AG04449 (cell line): ENCODE measurements at places on chromosomes 2 and 18.

- DNase-seq = no peak
These were observed 698.9 kb downstream of the GALR1 start for GRCh38 chr18:77948567-77948966.

- no peak for DNase-seq
These were observed 63.3 kb downstream of the DTNA start for GRCh38 chr18:34773378-34773777.

GRCh38 chr18:10032331-10033015 lies 118.7 kb downstream of the VAPA start:
- no peak for DNase-seq

GRCh38 chr2:127986548-127987079 lies 41.2 kb downstream of the SAP130 start:
- DNase-seq = no peak

GRCh38 chr2:232229911-232230310 lies 148.6 kb upstream of the ALPP start:
- no peak for DNase-seq

- DNase-seq = no peak
These were observed 297.0 kb upstream of the GULP1 start for GRCh38 chr2:187994464-187995331.

GRCh38 chr2:26169681-26170414 lies 3.0 kb upstream of the GAREM2 start:
- no peak for DNase-seq

DNA sequence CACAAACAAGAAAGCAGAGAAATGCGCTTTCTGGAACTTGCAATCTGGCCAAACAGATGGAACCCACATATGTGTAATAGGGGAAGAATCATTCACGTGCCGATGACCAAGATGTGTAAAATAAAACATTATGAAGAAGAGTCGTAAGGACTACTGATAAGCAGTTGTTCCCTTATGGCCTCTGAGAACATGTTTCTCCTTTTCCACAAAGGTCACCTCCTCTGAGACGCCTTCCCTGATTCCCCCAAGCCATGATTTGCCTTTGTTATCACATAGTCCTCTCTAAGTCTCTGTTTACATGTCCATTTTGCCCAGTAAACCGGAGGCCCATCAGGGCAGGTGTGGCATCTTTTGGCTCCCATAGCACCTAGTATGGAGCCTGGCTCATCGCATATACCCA lies 8.0 kb downstream of the OTOF start:
- no peak for DNase-seq

GRCh38 chr18:22169011-22169888 lies at the start of gene GATA6:
TSS of gene GATA6 (plus strand) at chr18:22169589. CDS start at chr18:22171145, 1,556 bp downstream.
- DNase-seq = peak; percentile 45

- no peak for DNase-seq
These were observed 76.5 kb downstream of the ARL4C start for GRCh38 chr2:234420408-234420807.

GRCh38 chr2:152297715-152298114 lies 37.3 kb upstream of the FMNL2 start:
- no peak for DNase-seq

GRCh38 chr2:229688141-229688540 lies 26.2 kb downstream of the DNER start:
- DNase-seq = no peak

- no peak for DNase-seq
These were observed 77.6 kb upstream of the CRIM1 start for GRCh38 chr2:36277881-36278523.

- DNase-seq = no peak
These were observed 24.7 kb downstream of the STEAP3 start for GRCh38 chr2:119248311-119248710.

- DNase-seq = no peak
These were observed 24.2 kb upstream of the SCN1A start for GRCh38 chr2:166152064-166152463.

- no peak for DNase-seq
These were observed 87.5 kb downstream of the AAK1 start for GRCh38 chr2:69556008-69556407.

DNA sequence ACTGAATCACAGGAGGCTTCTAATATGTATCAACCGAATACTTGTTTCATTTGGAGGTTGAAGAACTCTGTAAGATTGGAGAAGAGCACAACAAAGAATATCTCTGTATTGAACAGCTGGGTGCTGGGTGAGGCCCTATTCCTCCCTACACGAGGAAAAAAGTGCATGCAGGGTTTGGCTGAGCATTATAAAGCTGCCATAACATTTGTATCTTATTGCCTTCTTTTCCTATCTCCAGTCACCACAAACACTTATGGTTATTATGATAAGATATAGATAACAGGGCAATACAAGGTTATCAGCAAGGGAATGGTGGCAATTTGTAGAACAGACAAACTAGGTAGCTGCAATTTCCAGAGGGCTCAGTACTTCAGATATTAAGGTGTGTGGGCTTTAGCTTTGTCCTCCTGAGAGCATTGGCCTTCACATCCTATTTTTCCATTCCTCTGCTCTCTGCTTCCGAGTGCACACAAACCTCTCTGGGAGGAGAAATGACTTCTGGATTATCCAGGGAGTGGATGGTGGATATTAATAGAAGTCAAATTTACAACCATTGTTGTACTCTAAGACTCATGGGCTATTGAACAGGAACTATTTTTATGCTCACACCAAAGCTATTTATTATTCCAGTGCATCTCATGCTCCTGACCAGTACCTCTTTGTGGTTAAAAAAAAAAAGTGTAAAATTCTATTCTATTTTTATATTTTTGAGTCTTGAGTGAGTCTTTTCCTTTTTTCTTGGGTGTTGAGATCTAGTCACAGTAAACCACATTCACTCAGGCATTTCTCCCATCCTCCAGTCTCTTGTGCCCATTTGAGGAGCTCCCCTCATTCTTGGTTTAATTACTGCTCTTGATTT lies 248.4 kb downstream of the ETAA1 start:
- DNase-seq = no peak

DNA sequence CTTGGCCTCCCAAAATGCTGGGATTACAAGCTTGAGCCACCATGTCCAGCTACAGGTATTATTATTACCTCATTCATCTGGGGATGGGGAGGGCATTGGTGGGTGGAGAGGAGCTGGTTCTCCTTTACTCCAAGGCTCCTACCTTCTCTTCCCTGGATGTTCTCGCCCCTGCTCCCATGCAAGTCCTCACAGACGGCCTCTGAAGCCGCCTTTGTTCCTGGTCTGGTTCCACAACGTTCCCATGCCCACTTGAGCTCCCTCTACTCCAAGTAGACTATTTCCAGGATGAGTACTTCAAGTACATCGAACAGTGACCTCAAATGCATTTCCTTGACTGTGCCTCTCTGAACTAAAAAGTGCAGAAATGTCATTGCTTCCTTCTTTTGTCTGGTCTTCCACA lies 3.2 kb upstream of the SLC20A1 start:
- DNase-seq = no peak

DNA sequence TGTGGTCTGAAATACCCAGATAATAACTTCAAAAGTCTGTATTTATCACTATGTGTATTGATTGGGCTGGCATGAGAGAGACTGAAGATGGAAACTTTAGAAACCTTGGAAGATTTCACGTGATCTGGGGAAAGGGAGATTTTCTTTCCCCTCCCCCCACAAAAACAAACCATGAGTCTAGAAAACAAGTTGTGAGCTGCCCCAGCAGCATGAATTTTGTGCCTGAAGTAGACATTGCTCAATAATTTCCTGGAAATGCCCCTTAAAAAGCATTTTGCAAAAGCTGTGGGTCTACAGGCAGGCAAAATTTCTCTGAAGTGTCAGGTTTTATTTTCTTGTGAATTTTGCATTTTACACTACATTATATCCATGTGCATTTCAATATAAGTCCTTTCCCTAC lies 101.8 kb downstream of the ETAA1 start:
- DNase-seq = no peak

GRCh38 chr2:110120171-110121051 lies 4.8 kb upstream of the MALL start:
- DNase-seq = no peak

GRCh38 chr2:141393214-141393545 lies 737.6 kb downstream of the LRP1B start:
- DNase-seq = peak; percentile 33

DNA sequence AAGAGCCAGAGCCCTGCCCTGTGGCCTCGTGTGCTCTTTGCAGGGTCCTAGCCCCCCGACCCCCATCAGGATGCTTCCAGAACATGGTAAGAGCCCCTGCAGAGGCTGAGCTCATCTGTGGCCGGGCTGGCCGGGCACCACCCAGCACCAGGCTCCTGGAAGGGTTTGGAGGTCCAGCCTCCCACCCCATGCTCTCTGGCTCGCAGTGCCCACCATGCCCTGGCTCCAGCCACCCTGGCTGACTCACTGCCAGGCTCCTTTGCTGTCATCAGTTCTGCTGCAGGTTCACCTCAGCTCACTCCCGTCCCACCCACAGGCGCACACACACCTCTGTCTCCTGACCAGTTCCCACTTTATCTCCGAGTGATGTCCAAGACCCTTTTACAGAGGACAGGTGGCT lies 37.5 kb downstream of the EIF4E2 start:
- DNase-seq = no peak

GRCh38 chr2:174788291-174788929 lies 24.1 kb upstream of the CHRNA1 start:
- DNase-seq = no peak

DNA sequence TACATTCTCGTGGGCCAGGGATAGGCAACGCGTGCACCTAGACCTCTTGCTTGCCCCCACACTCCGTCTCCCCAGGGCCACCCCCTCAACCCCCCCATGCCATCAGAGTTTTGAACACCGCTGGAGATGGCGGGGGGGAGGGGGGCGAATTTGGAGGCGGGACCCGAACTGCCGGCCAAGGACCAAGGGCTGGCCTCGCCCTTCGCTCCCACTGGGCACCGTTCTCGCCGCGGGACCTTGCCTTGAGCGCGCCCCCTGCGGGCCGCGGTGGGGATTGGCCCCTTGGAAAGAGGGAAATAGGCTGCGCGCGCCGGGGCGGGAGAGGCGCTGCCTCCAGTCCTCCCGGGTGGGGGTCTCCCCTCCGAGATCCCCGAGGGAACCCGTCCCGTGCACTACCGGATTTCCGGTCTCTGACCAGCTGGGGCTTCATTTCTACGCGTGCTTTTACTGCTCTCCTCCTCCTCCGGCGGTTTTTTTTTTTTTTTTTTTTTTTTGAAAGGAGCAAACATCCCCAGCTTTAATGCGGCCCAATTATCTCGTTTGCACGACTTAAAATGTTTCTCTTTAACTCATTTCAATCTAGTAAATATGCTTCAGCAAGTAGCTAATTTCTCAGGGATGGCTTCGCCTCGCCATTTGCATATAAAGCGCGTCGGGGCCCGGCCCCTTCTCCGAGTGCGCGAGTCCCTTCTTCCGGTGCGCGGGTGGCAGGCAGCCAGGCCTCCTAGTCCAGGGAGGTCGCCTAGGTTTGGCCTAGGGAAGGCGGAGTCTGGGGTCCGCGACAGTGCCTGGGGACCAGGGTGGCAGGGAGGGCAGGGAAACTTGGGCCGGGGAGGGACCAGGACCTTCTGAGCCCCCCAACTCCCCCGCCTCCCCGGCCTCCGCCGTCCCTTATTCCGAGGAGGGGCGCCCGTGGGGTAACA lies 10.0 kb upstream of the GBX2 start:
- DNase-seq = no peak

DNA sequence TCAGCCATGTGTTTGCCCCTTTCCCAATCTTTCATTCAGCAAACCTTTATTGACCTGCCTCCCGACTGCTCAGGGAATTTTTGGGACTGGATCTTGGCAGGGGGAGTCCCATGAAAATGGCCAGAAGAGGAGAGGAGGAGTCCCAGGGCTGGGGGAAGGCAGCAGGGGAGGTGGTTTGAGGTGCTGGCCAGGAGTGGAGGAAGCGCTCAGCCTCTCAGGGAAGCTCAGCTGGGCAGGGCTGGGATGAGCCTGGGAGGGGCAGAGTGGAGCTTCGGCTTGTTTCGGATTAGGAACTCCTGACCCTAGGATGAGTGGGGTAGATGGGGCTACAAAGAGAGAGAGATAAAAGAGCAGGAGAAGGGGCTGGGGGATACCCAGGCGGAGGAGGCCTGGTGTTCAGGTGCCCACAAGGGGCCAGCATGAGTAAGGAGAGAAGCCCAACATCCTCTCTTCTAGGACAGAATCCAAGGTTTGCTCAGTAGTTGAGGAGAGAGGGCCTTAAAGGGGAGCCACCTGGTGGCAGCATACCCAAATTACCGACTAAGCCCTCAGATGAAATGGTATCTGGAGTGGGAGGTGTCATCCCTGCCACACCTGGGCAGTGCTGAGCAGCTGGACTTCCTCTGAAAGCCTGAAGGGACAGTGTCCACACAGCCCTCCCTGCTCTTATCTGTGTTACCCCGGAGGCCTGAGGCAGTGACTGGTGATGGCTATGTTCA lies 91.1 kb downstream of the INHBB start:
- no peak for DNase-seq

- DNase-seq = no peak
These were observed 254.7 kb upstream of the THUMPD2 start for GRCh38 chr2:40033781-40034180.

- DNase-seq = no peak
These were observed 19.2 kb upstream of the SIGLEC15 start for GRCh38 chr18:45806226-45806625.

DNA sequence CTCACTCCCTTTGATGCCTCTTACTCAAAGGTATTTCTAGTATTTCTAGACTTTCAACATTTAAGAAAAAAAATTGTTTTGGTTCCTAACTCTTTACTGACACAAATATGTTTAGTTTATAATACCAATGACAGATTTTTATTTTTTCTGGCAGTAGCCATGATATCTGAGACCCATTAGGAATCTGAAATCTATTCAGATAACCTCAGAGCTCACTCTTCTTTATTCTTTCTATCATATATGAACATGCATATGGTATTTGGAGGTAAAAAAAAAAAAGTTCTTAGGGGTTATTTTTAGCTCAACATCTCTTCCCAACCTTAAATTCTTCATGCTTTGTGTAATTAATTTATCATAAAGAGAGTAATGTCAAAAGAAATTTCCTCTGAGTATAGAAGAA lies 465.5 kb downstream of the CDH2 start:
- DNase-seq = no peak

GRCh38 chr18:35337286-35337685 lies 6.9 kb downstream of the ZNF24 start:
- DNase-seq = no peak

GRCh38 chr2:19876751-19877150 lies 25.0 kb downstream of the TTC32 start:
- DNase-seq = no peak

DNA sequence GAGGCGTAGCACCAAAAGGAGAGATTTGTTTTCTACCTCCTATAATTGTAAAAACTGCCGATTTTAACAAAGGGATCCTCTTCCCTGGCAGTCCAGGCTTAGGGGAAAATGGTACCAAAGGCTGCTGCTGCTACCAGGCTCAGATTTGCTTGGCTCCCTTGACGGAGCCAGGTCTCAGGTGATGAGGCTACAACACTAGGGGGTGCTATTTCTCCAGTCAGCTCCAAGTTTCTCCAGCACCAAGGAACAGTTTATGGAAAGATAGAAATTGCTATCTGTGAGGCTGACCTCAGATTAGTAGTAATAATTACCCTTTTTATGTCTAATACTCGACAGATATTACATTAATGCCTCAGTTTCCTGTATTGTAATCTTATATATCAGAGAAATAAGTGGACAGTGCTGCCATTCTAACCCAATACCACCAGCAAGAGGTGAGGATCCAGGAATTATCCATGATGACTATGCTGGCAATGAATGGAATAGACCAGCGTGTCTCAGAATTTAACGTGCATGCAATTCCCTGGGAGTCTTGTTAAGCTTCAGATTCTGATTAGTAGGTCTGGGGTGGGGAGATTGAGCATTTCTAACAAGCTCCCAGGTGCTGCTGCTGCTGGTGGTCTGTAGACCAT lies 111.3 kb downstream of the ESCO1 start:
- DNase-seq = peak; percentile 9
